ENCODE measurements at places on chromosomes 4 and X.

- no peak for DNase-seq
These were observed 204.1 kb upstream of the NEIL3 start for GRCh38 chr4:177105536-177105935.

GRCh38 chr4:93394545-93395081 lies 433.9 kb upstream of the ATOH1 start:
- DNase-seq, result no peak

DNA sequence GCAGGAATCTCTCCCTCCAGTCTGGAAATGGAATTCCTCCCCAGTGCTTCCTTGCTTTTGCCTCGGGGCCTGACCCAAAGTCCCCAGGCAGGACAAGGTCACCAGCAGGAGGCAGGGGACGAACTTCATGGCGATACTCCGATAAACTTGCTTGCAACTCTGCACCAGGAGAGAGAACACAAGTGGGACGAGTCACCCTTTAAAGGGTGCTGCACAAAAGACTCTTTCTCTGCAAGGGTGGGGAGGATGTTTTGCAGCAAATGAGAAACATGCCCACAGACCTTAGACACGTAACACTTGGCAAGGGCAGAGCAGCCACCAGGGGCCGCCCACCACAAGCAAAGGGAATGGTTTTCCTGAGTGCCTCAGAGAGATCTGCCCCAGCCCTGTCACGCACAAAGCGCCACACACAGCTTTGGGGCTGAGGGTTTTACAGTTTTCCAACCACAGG lies at the start of gene FGFBP2:
FGFBP2 (minus strand) TSS at position 175 of the 451 bp plus-strand sequence; CDS start at position 129, 46 bp downstream.
- no peak for DNase-seq

GRCh38 chr4:26484516-26484915 lies 5.8 kb downstream of the CCKAR start:
- no peak for DNase-seq

DNA sequence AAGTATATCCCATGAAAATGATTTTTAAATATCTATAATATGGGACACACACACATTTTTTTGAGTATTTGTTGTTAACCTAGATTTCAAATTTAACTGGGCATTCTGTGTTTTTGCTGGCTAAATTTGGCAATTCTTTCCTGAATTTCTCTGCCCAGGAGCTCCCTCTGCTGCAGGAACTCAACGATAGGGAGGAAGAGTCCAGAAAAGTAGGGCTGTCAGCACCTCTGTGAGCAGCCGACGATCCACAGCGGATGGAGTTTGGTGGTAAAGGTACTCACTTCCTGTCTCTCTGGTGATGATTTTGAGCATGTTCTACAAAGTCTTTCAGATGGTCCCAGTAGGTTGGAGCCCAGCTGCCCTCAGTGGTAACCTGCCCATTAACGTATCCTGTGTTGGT lies 23.1 kb upstream of the TMEM184C start:
- DNase-seq, result no peak

GRCh38 chr4:99221980-99222379 lies 2.9 kb upstream of the ADH6 start:
- DNase-seq, result no peak

DNA sequence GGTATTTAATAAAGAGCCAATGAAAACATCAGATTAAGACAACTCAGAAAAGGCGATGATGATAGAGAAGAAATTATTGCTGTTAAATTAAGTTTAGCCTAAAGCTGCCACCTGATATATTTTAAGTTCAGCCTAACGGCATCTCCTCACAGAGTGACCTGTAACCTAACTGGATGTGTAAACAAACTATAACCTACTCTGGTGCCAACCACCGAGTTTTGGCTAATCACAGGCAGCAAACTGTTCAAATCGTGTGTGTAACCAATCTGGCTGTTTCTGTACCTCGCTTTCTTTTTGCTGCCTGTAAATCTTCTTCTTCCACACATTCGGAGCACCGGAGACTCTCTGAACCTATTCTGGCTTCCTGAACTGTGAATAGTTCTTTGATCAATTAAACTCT lies 37.8 kb upstream of the MED14 start:
- no peak for DNase-seq

- DNase-seq, result no peak
These were observed 5.3 kb downstream of the YIPF7 start for GRCh38 chr4:44646151-44646550.

- DNase-seq, result no peak
These were observed 19.3 kb upstream of the HTRA3 start for GRCh38 chr4:8250227-8250626.

DNA sequence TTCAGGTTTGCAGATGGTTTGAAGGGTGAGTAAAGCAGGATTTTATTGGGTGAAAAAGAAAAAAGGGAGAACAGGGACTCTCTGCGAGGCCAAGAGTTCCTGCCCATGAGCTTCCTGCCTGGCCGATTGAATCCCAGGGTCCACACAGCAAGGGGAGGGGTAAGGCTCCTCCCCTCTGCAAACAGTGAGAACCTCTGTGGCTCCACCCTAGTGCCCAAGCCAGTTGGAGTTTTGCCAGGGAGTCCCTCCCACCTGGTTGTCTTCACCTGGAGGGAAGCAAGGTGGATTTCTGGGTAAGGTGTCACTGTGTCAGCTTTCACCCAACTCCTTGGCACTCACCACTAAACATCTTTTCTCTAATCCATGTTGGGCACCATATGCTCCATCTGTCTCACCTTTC lies 70.9 kb downstream of the PDHA2 start:
- DNase-seq, result no peak

GRCh38 chrX:29940750-29941149 lies 274.6 kb upstream of the MAGEB2 start:
- no peak for DNase-seq

DNA sequence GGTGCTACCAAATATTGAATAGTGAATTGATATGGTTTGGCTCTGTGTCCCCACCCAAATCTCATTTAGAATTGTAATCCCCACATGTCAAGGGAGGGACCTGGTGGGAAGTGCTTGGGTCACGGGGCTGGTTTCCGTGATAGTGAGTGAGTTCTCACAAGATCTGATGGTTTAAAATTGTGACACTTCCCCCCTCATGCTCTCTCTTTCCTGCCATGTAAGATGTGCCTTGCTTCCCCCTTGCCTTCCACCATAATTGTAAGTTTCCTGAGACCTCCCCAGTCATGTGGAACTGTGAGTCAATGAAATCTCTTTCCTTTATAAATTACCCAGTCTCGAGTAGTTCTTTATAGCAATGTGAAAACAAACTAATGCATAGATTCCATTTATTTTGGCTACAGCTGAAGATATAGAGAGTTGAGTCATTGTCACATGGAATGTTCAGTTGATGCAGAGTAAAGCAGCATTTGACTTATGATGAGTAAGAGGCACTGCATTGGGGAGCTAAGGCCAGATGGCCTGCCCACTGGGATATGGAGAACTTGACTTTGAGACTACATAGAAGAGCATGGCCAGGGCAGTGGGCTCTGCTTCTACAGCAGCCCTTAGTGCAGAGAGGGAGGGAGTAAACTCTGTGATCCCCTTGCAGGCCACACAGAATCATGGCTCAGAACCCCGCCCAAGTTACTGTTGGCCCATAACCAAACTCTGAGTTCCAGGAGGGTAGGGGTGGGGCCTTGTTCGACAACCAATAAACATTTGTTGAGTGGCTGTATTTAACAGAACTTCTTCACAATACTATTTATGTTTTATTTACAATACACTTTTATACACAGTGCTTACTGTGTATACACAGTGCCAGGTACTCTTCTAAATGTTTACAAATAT lies 34.2 kb downstream of the RAI2 start:
- no peak for DNase-seq

- DNase-seq, result no peak
These were observed 71.8 kb upstream of the SMARCA5 start for GRCh38 chr4:143441678-143442077.

DNA sequence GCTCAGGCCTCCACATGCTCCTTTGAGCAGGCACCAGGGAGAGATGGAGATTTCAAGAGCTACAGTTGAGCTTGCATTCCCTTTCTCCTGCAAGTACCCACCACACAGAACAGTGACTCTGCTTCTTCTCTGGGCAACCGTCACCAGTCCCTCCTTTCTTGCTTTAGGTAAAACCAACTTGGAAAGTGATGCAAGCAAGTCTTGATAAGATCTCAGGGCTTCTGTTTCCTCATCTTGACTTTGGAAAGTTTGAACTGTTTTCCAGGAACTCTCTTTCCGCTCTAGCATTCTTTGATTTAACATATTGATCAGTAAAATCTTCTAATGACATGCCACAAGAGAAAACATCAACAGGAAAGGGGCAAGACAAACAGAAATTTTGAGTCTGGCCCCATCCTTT lies 73.7 kb downstream of the USP46 start:
- no peak for DNase-seq

GRCh38 chr4:100257567-100257966 lies 67.3 kb upstream of the DDIT4L start:
- DNase-seq, result no peak
